ENCODE measurements at places on chromosomes 5 and 9. TPM values are rescaled to one million over a fixed set of nuclear protein-coding genes. Genes with fewer than 3 reads are reported as not detected.

Gene HRH2
- total RNA-seq, result not detected

Gene SPZ1
- total RNA-seq, result not detected

Gene AK1
- total RNA-seq, result 80.7 TPM

Gene SEMA5A
- 0.27 TPM for total RNA-seq

Gene ENTREP1
- 5.5 TPM for total RNA-seq

Gene SLCO6A1
- total RNA-seq, result not detected

Gene DHFR
- 89.8 TPM for total RNA-seq

Gene PCDHAC1
- under 0.01 TPM for total RNA-seq

Gene INSL6
- total RNA-seq, result not detected

All from thoracic aorta endothelial cell (primary cell).